ENCODE measurements at places on chromosomes 6 and 20.

DNA sequence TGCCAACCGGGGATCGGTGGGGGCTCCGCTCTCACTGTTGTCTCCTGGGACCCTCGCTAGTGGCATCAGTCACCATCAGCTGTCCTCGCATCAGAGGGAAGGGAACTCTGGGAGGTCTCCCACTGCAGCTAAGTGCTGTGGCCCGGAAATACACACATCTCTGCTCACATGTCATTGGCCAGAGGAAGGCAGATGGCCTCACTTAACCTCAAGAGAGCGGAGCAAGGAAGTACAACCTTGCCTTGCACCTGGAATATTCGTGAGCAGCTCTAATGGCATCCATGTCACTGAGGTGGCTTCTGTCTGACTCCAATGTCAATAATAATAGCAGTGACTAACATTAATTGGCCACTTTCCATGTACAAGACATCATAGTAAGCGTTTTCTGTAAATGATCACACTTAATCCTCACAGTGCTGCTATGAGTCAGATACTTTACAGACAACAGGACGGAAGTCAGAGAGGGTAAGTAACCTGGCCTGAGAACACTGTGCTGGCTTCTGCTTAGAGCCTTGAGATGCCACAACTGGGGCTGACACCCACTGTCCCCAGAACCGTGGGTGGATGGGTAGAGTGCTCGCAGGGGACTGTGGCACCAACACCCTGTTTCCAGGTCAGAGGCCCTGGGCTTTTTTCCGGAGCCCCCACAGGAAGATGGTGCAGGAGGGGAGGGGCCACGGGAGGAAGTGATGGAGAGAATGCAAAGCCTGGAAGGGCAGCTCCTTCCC lies 6.0 kb downstream of the LHFPL5 start:
- DNase-seq = no peak

DNA sequence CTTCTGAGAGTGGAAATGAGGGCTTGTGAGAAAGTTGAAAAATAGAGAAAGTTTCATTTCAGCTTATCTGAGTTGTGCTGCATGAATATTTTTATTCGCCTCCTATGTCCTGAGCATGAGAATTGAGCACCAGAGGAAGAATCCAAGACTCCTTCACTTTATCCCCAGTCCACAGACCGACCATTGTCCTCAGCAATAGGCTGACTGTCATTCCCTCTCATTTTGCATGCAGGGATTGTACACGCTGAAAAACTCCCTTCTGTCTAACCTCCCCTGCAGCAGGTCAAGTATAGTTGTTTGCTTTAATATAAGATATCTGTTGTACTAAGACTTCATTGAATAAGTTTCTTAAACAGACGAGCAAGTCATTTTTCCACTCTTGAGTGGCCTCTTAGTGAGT lies 437.6 kb downstream of the PRKN start:
- DNase-seq = no peak

- no peak for DNase-seq
These were observed 485.3 kb upstream of the BTBD3 start for GRCh38 chr20:11432407-11432806.

- DNase-seq = no peak
These were observed 3.2 kb upstream of the ARMC12 start for GRCh38 chr6:35733633-35734032.
